ENCODE measurements at places on chromosomes 3 and 15.

DNA sequence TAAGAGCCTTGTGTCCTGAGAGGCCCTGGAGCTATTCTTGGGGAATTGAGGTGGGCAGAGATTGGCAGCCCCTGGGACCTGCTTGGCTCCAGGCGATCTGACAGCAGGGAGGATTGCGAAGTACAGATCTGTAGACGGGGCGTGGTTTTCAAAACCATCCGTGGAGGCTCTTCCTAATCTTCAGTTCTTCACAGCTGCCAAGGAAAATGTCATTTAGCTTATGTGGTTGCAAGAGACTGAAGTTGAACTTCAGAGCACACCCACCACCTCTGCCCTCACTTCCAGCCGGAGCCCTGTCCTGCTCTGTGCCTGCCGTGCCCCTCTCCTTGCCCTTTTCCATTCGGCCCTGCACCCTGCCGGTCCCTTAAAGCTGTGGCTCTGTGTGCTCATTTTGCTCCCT lies 12.9 kb downstream of the NISCH start:
- no peak for DNase-seq

DNA sequence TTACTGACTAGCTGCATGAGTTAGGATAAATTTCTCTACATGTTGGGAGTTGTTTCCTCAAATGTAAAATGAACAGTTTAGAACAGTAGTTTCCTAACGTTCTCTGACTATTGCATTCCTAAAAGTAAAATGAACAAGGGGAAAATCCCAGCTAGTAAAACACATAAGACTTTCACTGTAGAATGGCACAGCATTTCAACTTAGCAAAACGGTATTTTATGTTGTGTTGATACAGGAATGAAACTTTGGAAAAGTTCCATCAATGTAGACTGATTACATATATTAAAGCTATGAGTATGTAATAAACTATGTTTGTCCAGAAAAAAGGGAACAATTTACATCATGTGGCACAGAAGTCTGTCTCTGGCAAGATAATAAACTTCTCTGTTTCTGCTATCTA lies 297.4 kb upstream of the EPHA3 start:
- DNase-seq = no peak

DNA sequence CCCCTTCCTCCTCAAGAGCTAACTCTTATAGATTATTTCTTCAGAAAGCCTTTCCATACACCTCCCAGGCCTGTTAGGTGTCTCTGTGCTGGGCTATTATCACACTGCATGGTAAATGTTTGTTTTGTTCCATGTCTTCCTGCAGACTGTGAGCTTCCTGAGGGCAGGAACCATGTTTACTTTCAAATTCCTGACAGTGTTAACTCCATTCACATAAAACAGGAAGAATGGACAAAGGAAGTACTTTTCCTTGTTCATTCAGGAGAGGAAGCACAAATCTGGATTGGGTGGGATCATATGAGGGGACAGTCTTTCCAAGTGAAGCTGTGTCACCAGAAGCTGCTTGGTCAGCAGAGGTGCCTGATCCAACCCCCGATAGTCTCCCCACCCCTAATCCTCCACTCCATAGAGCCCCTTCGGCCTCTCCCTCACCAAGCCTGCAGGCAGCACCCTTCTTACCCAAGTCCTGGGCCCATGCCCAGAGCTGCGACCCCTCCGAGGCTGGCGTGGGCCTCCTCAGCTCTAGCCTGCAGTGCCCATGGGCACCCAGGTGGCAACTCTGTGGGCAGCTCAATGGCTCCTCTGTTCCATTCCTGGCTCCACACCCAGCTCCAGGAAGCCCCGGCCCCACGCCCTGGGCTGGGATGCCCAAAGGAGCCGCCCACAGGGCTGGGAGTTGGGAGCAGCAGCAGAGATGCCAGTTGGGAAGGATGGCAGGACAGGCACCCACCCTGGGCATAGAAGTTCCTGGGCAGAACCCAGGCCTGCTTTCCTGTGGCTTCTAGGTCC lies 6.9 kb downstream of the SHF start:
- no peak for DNase-seq

GRCh38 chr3:168091302-168091858 lies 4.3 kb downstream of the GOLIM4 start:
- DNase-seq = no peak

- no peak for DNase-seq
Observed at GRCh38 chr3:159029306-159030026, 227.6 kb downstream of the MFSD1 start.

- no peak for DNase-seq
Observed at GRCh38 chr3:157151627-157152026, 8.3 kb downstream of the CCNL1 start.

DNA sequence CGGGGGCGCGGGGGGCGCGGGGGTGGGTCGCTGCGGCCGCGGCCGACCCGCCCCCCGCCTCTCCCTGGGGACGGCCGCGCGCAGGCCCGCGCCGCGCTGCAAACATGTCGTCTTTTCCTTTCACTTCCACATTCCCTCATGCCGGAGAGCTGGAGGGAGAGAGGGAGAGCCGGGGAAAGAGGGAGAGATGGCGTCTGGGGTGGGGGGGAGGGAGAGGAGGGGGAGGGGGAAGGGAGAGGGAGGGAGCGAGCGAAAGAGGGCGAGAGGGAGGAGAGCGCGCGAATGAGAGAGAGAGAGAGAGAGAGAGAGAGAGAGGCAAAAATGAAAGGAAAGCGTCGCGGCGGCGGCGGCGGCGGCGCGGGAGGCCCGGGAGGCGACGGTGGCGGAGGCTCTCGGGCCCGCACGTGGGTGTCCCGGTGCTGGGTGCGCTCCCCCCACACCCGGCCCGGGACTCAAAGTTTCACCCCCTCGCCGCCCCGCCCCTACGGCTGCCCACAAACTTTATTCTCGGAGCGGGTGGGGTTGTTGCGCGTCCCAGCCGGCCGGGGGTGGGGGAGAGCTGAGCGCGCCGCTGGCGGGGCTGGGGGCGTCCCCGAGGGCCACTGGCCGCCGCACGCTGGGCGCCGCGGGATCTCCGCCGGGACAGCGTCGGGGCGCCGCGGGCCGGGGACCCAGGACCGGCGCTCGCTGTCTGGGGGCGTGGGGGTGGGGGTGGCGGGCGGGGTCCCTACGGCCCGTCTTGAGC lies 731 bp downstream of the ZNF710 start:
- peak; percentile 47 for DNase-seq

DNA sequence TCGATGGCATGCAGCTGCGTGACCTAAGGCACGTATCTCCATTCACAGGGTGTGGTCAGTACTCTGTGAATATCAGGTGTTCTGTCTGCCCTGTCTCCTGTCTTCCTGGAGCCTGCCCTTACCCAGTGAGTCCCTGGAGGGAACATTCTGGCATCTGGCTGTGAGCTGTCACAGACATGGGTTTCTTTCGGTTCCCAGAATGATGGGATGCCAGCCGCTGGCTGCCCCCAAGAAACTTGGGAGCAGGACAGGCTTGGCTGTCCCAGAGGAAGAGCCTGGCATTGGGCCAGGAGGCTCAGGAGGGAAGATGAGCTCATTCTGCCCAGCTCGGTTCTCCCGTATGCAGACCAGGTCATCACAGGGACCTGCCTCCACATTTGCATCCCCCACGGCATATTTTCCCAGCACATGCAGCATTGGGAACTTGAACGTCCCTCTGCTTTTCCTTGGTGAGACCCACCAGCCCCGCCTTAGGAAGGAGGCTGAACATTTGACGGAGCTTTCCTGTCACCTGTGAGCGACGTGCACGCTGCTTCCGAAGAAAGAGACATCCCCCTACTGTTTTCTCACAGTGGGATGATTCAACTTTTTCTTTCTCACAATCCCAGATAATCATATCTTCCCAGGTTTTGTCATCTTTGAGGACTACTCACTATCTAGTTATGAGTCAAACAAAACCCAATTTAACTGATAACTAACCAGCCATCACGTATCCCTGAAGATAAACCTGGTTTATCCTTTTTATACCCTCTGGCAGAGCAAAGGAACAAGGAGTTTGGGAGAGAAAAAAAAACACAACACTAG lies 22.0 kb upstream of the PGPEP1L start:
- DNase-seq = no peak

DNA sequence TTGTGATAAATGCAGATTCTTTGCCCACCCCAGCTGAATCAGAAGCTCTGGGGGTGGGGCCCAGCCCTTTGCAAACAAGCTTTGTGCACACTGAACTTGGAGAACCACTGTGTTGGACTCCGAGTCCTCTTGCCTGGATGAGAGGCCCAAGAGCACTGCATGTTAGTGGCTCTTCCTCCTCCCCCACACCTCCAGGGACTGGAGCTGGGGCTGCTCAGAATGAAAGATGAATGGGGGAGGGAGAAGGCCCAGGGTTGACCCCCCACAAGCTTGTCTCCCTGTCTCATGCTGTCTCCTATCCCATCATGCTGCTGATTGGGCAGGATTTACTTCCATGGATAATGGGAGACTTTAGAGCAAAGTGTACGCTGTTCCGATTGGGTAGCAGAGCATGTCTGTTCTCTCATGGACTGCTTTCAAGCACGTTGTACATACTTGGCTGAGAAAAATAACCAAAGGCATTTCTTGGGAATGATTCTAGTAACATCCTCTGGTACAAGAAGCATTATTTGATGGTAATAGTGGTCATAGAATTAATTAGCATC lies 99.6 kb downstream of the PGPEP1L start:
- DNase-seq = no peak

GRCh38 chr3:46300461-46300789 lies 53.5 kb upstream of the CCR2 start:
- no peak for DNase-seq

- DNase-seq = no peak
Observed at GRCh38 chr3:48897460-48898376, 964 bp downstream of the SLC25A20 start.

- no peak for DNase-seq
Observed at GRCh38 chr15:85595804-85596536, 198.8 kb downstream of the KLHL25 start.

DNA sequence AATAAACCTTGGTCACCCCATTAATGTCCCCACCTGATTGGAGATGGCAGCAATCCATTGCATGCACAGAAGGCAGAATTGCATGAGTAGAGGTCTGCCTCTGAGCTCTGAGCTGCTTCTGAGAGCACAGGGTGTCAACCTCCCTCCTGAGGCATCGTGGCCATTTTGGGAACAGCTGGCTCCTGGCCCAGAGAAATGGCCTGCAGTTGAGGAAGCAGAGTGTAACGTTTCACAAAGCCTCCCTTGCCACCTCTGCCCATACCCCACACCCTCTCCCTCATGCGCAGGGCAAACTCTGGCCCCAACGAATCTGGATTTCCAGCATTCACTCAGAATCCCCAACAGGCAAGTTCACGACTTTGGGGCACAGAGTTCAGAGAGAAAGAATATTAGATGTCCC lies 198.9 kb downstream of the ADAMTS9 start:
- peak; percentile 28 for DNase-seq

DNA sequence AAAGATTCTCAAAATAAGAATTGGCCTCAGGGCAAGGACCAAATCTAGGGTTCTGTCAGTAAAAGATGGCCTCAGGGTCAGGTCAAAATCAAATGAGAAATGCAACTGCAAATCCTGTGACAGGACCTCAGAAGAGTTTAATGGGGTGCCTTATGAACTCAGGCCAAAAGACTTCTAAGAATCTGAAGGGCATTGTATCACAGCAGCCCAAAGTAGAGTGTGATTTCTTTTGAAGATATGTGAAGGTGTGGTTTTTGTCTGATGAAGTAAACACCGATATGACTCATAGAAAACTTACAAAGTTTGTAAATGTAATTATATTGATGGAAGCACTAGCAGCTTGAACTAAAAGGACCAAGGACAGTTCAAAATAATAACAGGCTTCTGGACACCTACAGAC lies 966.1 kb downstream of the AGBL1 start:
- no peak for DNase-seq

- DNase-seq = no peak
Observed at GRCh38 chr3:4614070-4614469, 120.9 kb downstream of the ITPR1 start.

- DNase-seq = no peak
Observed at GRCh38 chr15:39415634-39416033, 165.2 kb upstream of the THBS1 start.

GRCh38 chr3:35739181-35739809 lies 100.0 kb downstream of the ARPP21 start:
- no peak for DNase-seq

- no peak for DNase-seq
Observed at GRCh38 chr15:92541291-92542200, 114.0 kb downstream of the FAM174B start.

DNA sequence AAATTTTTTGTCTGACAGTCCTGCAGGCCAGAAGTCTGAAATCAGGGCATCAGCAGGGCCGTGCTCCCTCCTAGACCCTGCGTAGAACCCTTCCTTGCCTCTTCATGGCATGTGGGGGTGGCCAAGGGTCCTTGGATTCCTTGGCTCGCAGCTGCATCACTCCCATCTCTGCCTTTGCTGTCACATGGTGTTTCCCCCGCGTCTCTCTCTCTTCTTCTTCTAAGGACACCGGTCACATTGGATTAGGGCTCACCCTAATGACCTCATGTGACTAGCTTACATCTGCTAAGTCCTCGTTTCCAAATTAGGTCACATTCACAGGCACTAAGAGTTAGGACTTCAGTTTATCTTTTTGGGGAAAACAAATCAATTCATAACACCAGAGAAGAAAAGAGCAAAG lies 12.0 kb downstream of the SLCO3A1 start:
- DNase-seq = no peak

DNA sequence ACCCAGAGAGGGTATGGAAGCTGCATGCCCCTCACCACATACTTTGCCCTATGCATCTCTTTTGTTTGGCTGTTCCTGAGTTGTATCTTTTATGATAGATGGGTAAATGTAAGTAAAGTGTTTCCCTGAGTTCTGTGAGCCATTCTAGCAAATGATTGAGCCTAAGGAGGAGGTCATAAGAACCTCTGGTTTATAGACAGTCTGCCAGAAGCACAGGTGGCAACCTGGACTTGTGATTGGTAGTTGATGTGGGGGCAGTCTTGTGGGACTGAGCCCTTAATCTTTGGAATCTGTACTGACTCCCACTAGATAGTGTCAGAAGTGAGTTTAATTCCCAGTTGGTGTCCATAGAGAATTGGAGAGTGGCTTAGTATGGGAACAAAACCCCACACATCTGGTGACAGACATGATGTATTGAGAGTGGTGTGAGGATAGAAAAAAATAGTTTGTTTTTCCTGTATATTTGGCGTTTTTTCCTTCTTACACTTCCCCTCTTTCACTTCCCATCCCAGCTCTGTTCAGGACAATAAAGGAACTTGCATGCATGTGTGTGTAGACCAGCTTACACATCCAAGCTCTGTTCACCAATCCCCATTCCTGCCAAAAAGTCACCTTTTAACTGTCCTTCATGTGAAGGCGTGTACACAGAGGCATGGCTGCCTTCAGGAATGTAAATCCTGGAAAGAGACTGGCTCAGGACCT lies 38.1 kb upstream of the SPPL2A start:
- DNase-seq = no peak

DNA sequence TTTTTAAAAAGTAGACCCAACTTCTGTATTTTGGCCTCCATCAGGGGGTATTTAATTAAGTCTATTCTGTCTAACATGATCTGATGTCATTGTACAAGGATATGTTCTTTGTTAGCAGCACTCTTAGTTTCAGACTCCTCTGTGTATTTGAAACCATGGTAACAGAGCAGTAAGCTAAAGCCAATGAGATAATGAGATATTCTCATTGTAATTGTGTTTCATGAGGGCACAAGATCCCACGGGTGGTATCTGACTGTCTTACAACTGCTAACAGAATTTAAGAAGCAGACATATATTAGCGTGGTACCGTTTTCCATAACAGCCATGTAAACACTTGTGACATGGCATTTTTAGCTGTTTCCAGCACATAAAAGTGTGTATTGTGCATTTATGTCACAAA lies 251.2 kb upstream of the VEPH1 start:
- DNase-seq = no peak

- DNase-seq = no peak
Observed at GRCh38 chr3:154642145-154642544, 212.2 kb upstream of the GPR149 start.

Measured in NCI-H2029 (cell line).